ENCODE measurements at places on chromosomes 1 and 21.

DNA sequence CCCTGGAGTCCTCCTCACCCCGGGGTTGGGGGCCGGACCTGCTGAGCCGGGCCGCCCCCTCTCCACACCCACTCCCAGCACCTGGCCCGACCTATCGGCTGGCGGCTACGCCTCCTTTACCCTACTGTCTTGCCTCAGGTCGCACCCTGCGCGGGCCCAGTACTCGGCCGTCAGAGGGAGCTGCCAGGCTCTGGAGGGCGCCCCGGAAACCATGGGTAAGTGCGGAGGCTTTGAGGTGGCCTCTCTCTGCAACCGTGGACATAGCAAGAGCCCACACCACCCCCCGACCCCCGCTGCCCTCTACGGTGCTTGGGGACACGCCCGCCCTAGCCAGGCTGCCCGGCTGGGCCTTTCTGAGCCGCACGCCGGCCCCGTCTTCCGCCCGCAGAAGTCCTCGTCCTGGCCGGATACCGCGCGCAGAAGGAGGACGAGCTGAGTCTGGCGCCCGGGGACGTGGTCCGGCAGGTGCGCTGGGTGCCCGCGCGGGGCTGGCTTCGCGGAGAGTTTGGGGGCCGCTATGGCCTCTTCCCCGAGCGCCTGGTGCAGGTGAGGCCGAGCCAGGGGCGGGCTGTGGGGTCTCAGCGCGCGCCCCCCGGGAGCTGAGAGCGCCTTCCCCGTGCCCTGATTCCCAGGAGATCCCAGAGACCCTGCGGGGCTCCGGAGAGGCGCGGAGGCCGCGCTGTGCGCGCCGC lies at the start of gene SH3D21:
Gene SH3D21 (plus strand): TSS at position 159 of the 692 bp plus-strand sequence. CDS start 53 bp downstream, at position 212.
- peak; percentile 23 for ATAC-seq

GRCh38 chr1:164256456-164256855 lies 302.5 kb upstream of the PBX1 start:
- no peak for ATAC-seq

- no peak for ATAC-seq
These were observed 16.2 kb downstream of the OLFML2B start for GRCh38 chr1:162007466-162007865.

GRCh38 chr1:169163059-169163458 lies 56.6 kb downstream of the ATP1B1 start:
- peak; percentile 66 for ATAC-seq

DNA sequence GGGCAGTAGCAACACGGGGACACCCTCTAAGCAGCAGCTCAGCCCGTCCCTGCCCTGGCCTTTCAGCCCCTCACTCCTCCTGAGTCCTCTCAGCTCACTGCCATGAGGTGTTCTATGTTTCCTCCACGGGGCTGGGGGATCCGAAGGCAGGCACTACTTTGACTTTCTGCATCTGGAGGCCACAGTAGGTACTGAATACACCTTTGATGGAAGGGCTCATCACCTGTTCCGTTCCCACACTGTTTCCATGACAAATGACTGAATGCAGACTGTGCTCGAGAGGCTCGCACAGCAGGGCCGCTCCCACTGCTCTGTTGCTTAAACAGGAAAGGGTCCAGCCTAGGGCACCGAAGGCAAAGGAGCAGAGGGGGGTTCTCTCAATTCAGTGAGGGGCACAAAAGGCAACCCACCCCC lies 77.6 kb upstream of the DNAH14 start:
- ATAC-seq, result peak; percentile 65

GRCh38 chr1:4597020-4597419 lies 57.4 kb upstream of the AJAP1 start:
- no peak for ATAC-seq

- ATAC-seq, result no peak
These were observed 1.4 kb downstream of the DIO1 start for GRCh38 chr1:53895421-53895820.

DNA sequence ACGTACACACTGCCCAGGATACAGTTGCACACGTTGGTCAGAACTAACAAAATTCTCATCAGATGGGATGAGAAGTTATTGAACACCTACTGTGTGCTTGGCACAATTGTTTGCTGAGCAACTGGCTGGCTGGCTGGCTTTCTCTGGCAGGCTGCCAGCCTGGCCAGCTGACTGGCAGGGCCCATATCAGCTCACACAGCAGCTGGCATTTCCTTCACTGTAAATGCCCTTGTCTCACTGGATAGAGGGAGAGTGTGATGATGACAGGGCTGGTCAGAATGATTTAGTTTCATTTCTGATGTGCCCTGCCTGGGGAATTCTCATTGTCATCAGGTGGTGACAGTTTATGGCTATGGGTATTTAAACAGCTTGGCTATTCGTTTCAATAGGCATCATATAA lies 15.8 kb downstream of the CAMK2N1 start:
- ATAC-seq, result no peak
